ENCODE measurements at places on chromosomes 5 and 9. TPM values are rescaled to one million over a fixed set of nuclear protein-coding genes. Genes with fewer than 3 reads are reported as not detected.

Gene VDAC1
- 192 TPM for polyA plus RNA-seq

Gene C9orf50
- polyA plus RNA-seq: 0.49 TPM

DNA sequence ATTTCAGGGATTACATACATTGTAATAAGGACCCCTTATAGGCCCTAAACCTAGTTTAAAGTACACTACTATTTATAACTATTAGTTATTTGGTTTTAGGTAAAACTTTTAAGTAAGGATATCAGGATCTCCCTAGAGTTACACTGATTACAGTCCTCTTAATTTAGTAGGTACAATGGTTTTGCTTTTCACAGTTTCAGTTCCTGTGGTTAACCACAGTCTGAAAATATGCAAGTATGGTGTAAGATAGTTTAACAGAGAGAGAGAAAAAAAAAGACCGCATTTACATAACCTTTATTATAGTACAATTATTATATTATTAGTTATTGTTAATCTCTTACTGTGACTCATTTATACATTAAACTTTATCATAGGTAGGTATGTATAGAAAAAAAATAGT lies 725.3 kb upstream of the PTPRD start:
- no peak for DNase-seq

DNA sequence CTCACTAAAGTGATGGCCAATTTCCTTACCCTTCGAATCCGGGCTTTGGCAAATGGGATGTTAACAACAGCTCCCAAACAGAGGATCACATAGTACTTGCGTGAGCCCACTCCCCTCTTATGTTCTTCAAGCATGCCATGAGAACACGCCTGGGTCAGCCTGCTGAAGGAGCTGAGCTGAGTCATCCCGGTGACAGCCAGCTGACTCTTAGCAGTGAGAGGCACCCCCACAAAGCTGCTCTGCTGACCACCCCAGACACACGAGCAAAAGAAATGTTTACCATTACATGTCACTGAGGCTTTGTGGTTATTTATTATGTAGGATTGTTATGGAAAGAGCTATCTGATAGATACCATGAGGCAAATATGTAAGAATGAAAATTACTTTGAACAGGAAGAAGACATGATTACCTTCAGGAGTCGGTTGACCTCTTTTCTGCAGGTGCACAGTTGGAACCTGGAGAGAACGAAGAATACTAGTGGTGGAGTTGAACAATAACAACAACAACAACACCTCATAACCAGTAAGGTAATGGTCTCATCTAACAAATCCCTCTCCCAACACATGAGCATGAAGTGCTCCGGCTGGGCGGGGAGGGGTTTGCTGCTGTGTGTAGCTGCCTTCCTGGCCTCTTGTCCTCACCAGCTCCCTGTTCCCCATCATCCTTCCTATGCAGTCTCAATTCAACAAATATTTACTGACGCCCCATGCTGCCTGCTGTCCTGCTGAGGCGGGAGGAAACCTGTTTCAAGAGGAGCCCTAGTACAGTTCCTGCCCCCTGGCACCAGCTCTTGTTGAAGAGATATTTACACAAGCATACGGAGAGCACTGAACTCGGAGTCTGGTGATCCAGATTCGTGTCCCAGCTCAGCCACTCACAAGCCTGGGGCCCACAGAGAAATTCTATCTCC lies 69.4 kb upstream of the LHFPL2 start:
- no peak for DNase-seq

DNA sequence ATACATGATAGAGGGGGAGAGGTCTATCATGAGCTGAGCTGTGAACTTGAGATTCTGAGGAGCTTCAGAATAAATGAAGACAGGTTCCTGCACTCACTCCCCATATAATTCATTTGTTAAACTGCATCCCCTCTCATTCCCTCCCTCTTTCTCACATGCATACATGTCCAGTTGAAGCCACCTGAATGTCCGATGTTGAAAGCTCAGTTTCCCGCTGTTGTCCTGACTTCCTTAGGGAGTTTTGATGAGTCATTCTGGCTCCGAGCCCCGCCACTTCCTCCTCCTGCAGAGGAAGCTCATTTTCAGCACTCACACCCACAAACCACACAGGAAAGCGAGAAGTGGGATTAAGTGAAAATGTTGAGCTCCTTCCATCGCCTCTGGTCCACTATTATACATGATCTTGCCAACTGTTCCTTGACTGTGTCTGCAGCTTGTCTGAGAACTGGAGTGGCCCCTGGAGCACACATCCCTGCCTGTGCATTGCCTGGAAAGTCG lies 121.2 kb downstream of the CEMIP2 start:
- no peak for DNase-seq

GRCh38 chr5:58648846-58649245 lies 66.0 kb downstream of the RAB3C start:
- no peak for DNase-seq

All from renal pelvis (tissue), 12 donors.